ENCODE measurements at places on chromosomes 6 and 20.

DNA sequence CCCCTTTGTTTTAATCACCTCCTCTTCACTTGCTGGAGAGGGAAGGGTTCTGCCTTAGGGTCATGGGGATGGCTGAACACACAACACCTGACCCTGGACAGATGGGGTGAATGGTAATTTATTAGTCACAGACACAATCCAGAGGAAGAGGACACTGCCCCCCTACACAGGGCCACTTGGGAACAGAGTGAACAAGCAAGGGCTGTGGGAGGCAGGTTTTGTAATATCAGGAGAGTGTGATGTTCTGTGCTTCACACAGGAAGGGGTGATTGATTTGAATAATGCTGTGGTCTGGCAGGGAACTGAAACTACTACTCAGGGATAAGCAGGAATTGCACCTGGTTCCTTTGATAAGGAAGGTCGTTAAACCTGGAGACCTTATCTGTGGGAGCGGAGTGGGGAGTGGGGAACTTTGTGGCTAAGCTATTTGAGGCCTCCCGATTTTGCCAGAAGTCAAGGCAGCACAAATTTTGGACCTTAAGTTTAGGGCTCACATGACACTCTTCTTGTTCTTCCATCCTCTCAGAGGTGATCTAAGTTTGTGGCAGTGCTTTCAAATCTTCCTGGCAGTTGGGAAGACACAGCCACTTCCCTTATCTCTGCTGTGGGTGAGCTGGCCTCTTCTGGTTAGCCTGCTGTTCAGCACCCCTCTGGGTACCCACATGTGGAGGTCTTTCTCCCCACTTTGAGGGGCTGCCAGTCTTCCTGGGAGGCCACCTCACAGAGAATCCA is 77.8 kb downstream of the CD164 start:
- DNase-seq = peak; percentile 75

DNA sequence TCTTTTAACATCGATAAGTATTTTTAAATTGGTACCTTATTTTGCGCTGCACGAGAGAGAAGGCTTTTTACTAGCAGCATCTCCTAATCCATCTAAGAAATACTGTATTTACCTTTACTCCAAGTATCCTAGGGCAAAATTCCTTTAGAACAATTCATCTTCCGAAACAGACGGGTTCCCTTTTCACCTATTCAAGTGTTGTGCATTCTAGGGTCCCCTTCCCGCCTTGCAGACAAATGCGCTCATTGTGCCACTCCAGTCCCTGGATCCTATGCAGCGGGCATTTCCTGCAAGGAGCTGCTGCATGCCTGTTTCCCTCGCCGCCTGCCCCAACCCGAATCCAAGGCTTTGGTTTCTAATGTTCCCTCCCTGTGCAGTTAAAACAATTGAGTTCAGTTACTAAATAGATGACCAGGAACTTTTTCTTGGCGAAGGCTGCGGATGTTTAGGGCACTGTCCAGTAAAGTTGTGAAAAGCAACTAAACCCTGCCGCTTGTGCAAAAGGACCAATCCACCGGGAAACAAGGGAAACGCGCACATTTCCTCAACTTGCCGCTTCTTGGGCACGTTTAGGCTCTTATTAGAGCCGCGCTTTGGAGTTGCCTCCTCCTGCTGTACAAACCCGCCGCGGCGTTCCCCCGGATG is 556 bp upstream of the SCAF8 start:
- DNase-seq = peak; percentile 69

- DNase-seq = no peak
Observed at GRCh38 chr6:112249489-112249888, 4.9 kb downstream of the LAMA4 start.

GRCh38 chr6:150897400-150897943 is 32.0 kb downstream of the MTHFD1L start:
- no peak for DNase-seq

DNA sequence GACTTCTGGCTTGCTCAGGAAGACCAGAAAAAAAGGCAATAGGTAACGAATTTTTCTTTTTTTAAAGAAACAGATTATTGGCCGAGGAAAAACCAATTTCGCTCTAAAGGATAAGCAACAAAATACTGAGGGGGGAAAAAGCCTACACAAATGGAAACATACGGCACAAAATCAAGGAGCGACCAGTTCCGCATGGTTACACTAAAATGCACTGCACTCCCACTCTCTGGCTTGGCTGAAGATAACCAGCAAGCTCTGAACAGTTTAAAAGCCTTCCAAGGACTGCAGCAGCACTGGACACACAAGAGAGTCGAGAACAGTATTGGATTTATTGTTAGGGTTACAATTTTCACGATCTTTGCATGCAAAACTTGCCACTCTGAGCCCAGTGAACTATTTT is 881 bp upstream of the MAP7 start:
- DNase-seq = no peak

Measured in NCI-H524 (cell line).